Prostate gland (tissue), 2 donors: ENCODE measurements at places on chromosomes 16 and 17. TPM values are rescaled to one million over a fixed set of nuclear protein-coding genes. Genes with fewer than 3 reads are reported as not detected.

Gene CHST5
- total RNA-seq, result 0.23 TPM

Gene CDH11
- total RNA-seq, result 70.5 TPM

Gene SLC47A1
- 20.0 TPM for total RNA-seq

Gene RCVRN
- total RNA-seq, result 0.23 TPM

Gene DUS1L
- 95.9 TPM for total RNA-seq
